HL-60 (cell line): ENCODE measurements at places on chromosomes 4 and X.

- DNase-seq: no peak
These were observed 37.2 kb downstream of the CLCN5 start for GRCh38 chrX:49959602-49960001.

- DNase-seq: no peak
These were observed 23.4 kb upstream of the HTRA3 start for GRCh38 chr4:8245884-8246833.

- no peak for DNase-seq
These were observed 85.9 kb downstream of the KLF8 start for GRCh38 chrX:56318076-56318475.

DNA sequence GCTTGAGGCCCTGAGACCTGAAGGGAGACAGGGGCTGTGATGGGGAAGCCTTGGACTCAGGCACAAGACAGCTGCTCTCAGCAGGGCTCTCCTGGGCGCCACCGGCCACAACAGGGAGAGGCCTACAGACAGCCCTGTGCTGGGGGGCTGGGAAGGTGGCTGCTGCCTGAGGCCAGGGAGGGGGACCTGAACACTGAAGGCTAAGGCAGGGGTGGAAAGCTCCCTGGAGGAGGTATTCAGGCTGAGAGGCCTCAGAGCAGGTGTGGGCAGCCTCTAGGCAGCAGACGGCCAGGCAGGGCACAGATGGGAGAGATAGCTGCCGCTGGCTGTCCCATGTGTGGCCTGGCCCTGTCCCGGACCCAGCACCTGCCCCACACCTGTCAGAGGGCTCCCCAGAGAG, 33.0 kb downstream of the TACC3 start:
- DNase-seq: no peak

DNA sequence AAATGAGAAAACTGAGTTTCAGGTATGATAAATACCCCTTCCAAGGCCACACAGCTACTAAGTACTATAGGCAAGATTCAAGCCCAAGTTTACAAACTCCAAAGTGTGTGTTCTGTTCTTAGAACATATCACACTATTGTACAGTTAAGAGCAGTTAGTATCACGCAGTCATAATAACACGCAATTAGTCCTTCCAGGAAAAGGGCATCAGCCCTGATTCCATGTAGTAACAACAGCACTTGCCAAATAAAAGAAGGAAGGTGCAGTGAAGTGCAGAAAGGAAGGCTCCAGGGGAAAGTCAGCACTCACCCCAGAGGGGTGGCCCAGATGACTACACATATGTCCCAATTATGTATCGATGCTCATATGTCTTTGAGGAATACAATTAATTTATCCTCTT, 4.4 kb downstream of the TASL start:
- DNase-seq: no peak

- DNase-seq: no peak
These were observed 1.1 kb upstream of the PDLIM3 start for GRCh38 chr4:185536411-185536709.

DNA sequence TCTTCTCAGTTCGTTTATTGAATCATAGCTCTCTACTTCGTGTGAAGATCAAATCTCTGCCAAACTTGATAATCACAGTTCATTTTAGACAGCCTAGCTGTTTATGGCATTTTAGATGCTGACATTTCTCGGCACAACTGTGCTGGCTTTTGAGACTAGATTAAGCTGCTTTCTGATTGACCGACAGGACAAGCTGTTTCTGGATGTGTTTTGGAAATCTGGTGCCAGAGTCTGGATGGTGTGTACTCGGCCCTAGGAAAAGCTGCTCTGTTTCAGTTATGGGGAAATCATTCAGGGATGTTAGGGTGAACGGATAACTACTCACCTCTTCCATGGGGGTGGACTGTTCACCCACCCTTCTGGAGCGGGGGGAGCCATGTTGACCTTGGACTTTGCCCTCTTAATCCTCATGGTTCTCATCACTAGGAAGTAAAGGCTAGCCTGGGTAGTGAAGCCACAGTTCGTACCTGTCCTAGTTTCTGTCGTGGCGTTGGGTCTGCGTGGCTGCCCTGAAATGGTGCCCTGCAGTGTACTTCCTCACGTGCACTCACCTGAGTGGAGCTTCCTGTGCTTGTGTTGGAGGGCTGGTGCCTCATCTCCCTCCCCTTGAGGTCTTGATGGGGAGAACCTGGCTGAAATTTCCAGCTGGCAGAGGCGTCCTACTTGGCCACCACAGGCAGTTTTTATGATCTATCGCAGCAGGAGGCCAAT, 13.7 kb upstream of the WDR1 start:
- DNase-seq: no peak

GRCh38 chr4:77481856-77482255, 123.8 kb upstream of the CXCL13 start:
- no peak for DNase-seq

DNA sequence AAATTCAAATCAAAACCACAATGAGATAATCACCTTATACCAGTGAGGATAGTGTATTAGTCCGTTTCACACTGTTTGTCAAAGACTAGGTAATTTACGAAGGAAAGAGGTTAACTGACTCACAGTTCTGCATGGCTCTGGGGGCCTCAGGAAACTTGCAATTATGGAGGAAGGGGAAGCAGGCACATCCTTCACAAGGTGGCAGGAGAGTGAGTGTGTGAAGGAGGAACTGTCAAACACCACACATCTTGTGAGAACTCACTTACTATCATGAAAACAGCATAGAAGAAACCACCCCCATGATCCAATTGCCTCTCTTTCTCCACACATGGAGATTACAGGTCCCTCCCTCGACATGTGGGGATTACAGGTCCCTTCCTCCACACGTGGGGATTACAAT, 54.7 kb upstream of the TRPC5 start:
- no peak for DNase-seq

- no peak for DNase-seq
These were observed 108.2 kb upstream of the FAM9C start for GRCh38 chrX:13152518-13153185.

GRCh38 chrX:135707880-135708279, 5.6 kb upstream of the CT45A1 start:
- peak; percentile 12 for DNase-seq

DNA sequence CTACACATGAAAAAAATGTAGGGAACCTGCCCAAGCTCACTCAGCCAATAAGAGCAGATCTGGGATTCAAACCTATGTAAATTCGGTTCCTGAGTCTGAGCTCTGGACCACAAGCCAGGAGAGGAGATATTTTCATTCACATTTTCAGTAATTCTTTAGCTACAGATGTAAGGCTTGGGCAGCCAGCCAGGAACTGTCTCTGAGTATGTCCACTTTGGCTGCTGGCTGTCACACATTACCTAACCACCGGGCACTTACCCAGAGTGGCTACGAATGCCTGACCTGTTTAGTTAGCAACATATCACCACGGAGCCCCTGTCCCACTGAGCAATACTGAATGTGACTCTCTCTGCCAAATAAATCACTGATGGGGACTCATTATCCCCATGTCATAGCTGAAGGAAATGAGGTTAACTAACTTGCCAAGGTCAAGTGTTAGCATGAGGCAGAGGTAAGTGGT, 15.3 kb downstream of the USP46 start:
- DNase-seq: no peak

GRCh38 chrX:46576458-46576857, 2.9 kb downstream of the CHST7 start:
- no peak for DNase-seq

GRCh38 chr4:145557720-145558119, 61.5 kb upstream of the MMAA start:
- peak; percentile 18 for DNase-seq

- DNase-seq: no peak
These were observed 67.7 kb downstream of the SLC4A4 start for GRCh38 chr4:71406459-71406963.

GRCh38 chr4:159269116-159269515, 166.2 kb downstream of the RAPGEF2 start:
- DNase-seq: no peak

DNA sequence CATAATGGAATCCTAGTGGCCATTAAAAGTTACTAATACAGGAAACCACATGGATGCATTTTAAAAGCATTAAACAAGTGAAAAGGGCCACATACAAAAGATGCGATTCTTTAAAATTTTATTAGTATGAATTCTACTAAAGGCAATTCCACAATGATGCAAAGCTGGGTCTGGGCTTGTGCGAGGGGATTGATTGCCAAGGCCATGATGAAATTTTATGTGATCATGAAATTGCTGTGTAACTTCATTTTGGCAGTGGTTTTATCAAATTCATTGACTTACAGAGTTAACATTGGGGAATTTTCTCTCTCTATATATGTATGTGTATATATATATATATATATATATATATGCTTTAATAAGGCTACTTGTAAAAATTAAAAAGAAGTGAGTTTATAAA, 1142.5 kb upstream of the IGFBP7 start:
- no peak for DNase-seq

DNA sequence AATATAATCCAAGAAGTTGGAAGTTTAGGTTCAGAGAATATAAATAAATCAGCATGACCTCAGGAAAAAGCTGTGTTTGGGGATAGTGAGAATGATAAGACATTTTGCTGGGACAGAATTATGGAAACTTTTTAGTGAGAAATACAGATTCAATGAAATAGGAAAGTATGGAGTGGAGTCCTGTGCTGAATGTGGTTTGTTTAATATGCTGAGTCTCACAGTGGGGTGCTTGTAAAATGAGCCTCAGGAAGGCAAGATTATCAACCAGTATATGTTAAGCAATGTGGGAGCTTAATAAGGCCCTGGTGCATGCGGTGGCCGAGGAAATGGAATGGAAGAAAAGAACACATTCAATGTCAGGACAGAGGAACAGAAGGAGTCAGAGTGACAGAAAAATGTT, 1554.7 kb upstream of the TENM3 start:
- DNase-seq: no peak

- DNase-seq: peak; percentile 64
These were observed 777 bp upstream of the EOLA2 start for GRCh38 chrX:149938881-149939654.

- DNase-seq: no peak
These were observed 89.7 kb downstream of the ARHGAP10 start for GRCh38 chr4:147821555-147821954.

GRCh38 chrX:9805956-9806355, 19.7 kb downstream of the SHROOM2 start:
- DNase-seq: no peak

DNA sequence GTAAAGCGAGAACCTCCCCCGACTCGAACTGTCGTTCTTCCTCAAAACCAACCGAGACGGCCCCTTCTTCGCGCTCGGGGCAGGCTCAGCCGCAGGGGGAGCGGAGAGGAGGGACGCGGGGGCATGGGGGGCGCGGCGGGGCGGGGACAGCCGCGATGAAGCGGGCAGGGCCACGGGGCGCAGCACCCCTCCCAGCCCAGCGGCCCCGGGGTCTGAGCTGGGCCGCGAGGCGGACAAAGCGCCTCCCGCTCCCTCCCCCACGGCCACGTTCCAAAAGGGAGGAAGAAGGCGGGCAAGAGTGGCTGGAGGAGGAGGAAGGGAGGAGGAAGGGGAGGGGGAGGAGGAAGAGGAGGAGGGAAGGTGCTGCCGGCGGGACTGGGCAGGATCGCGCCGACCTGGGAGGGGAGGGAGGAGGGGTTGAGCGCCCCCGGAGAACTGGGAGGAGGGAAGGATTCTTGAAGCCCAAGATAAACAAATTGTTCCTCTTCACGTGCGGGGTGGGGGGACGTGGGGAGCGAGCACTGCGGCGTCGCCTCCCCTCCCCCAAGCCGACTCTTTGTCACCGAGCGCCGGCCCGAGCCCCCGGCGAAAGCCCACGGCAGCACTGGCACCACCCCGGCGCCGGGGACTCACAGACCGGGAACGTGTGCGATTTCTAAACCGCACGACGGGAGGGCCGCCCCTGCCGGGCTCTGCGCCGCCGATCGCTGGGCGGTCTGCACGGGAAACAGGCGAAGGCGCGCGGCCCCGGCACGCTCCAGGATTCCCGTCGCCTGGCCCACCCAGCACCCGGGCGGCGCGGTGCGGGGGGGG, 2.9 kb downstream of the MAML3 start:
- DNase-seq: peak; percentile 80

GRCh38 chr4:54959651-54960116, 165.7 kb downstream of the KDR start:
- no peak for DNase-seq
